ENCODE measurements at places on chromosomes 6 and 20.

GRCh38 chr6:49030251-49031020, 432.6 kb downstream of the MMUT start:
- no peak for DNase-seq

GRCh38 chr6:7806711-7807110, 80.8 kb downstream of the BMP6 start:
- no peak for DNase-seq

GRCh38 chr20:8740265-8740664, 328.6 kb upstream of the PLCB4 start:
- DNase-seq: no peak

DNA sequence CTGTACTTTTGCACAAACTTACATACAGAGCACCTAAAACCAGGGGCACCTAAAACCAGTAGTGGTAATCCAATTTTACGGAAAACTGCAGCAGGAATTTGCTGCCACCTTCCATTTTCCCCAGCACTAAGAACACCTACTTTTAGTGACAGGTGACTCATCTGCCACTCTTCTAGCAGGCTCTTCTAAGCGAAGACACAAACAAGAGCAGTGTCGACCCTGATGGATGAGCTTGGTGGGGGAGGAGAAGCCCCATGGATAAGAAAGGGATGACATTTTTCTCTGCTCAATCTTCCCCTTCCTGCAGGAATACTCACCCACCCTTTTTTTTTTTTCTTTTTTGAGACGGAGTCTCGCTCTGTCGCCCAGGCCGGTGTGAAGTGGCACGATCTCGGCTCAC, 116.9 kb downstream of the GMPR start:
- no peak for DNase-seq

All from CD4-positive, alpha-beta T cell treated with Interleukin-17A for 1 hour (primary cell).